DMS53 (cell line): ENCODE measurements at places on chromosomes 1 and 21.

DNA sequence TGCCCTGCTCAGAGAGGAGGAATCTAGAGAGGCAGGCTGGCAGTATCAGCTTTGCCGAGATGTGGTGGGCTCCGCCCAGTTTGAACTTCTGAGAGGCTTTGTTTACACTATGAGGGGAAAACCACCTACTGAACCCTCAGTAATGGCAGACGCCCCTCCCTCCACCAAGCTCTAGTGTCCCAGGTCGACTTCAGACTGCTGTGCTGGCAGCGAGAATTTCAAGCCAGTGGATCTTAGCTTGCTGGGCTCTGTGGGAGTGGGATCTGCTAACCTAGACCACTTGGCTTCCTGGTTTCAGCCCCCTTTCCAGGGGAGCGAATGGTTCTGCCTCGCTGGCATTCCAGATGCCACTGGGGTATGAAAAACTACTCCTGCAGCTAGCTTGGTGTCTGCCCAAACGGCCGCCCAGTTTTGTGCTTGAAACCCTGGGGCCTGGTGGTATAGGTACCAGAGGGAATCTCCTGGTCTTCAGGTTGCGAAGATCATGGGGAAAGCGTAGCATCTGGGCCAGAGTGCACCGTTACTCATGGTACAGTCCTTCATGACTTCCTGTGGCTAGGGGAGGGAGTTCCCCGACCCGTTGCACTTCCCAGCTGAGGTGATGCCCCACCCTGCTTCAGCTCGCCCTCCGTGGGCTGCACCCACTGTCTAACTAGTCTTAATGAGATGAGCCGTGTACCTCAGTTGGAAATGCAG lies 43.6 kb downstream of the C21orf91 start:
- DNase-seq: no peak

GRCh38 chr1:76591963-76592362 lies 275.3 kb upstream of the ST6GALNAC5 start:
- no peak for DNase-seq

DNA sequence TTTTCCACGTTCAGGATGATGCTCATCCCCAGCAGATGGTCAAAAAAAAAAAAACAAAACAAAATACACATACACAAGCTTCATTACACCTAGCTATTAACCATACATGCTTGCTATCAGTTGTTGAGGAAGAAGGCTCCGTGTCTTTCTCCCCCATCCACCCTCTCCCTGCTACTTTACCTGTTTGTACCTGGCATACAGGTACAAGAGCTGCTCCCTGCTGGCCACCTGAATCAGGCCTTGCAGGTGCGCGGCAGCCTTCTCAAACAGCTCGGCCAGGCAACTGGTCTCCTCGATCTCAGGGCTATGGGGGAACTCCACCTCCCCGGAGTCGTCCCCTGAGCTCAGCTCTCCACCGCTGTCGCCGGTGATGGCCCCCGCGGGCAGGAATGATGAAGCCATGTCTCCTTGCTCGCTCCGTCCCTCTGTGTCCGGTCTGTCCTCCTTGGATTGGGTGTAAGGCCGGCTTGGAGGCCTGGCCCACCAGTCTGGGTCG lies 464 bp downstream of the ACBD6 start:
- DNase-seq: peak; percentile 94

GRCh38 chr1:54475357-54475881 lies 69.2 kb upstream of the SSBP3 start:
- DNase-seq: peak; percentile 76

GRCh38 chr1:212459656-212460055 lies 26.9 kb downstream of the NENF start:
- DNase-seq: no peak

DNA sequence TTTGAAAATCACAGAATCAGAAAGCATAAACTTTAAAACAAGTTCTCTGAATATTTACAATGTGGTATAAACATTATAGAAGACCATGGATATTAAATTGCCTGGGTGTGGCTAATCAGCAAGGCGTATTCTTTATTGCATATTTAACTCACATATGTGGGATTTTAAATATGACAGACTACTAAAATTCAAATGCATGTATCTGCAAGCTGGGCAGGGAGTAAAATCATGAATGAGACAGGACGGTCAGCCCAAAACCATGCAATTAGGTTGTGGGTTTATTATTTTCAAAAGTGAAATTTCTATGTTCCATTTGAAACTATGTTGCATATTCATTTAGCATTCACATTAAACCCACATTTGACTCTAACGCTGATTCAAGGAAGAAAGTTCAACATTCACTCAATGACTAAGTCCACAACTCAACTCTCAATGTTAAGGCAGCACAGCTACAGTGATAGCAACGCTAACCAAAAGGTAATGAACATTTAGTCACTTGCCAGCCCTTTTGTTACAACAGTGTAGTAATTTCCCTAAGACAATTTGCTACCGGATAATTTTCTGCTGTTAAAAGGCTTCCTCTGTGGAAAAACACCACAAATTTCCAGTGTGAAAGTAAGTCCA lies 6.3 kb upstream of the SYNJ1 start:
- DNase-seq: no peak

DNA sequence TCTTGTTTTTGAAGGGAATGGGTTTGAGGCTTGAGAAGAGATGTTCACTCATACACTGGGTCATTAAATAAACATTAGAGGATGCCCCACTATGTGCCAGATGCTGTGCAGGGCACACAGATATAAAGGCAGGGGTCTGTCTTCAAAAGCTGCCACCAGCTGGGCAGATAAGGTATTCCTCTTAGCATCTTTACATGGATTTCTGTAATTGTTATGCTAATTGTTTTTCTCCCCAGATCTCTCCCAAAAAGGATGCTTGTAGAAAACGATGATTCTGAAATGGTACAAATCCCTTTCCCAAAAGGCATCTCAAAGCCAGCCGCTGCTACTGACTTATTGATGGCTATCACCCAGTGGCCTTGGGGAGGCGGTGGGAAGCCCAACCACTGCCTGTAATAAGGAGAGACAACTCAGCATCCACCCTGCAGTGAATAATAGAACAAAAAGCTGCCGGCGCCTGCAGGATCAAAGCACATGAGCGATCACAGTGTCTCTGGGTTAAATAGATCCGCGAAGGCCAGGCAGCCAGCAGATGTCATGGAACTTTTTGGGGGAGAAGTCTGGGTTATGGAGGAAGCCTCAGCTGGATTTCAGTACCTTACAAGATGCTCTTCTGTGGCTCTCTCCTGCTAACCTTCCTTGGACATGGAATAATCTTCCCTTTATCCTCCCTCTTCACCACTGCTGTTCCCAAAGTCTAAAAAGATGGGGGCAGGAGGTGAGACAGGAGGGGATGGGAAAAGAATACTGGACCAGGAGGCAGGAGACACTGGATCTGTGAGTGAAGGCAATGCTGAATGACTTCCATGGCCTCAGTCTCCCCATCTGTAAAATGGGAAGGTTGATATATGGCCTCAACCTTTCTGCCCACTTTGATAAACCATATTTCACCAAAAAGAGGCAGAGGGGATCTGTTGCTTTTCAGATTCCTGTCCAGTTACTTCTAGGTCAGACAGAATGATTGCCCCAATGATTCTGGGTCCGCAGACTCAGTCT lies 54.8 kb upstream of the CD34 start:
- no peak for DNase-seq

GRCh38 chr1:220882061-220882891 lies 3.0 kb downstream of the HLX start:
- peak; percentile 85 for DNase-seq

DNA sequence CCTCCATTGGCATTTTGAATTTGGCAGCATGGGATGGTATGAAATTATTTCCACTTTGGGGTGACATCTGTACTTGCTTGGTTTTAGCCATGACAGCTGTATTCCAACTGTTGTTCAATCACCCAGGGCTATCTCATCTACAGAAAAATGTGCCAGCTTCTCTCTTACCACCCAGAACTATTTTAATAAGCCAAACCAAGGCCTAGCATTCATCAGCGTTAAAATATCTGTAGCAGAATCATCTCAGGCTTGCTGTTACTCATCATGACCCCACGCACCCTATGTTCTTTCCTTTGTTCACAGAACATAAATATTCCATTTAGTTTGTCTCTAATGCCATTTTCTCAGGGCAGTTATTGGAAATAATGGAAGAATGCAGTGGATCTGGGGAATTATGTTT lies 49.8 kb downstream of the GIPC2 start:
- DNase-seq: no peak

DNA sequence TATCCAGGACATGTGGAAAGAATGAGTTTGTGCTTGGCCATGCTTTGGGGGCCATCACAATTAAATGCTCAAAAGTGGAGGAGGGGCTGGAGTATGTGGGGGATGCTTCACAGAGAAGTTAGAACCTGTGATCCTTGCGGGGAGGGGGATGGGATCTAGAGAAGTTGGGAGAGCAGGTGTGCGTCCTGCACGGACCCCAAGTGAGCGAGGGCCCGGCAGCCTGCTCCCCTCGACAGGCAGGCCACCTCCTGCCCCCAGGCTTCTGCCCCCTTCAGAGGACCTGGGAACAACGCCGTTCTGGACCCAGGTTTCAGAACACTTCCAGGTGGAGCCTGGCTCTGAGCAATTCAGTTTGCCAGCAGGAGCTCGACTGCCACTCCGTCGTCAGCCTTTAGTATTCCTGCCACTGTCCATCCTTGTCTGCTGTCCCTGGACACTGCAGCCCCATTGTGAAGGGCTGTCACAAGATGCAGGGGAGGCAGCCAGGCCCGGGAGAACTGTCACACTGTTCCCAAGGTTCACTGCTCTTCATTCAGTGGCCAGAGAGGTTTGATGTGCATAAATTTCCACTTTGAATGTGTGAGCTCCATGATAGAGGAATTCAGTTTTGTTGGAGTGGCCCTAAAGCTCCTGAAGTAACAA lies 112.2 kb downstream of the DHRS3 start:
- DNase-seq: no peak

- no peak for DNase-seq
Measured at GRCh38 chr1:46618754-46619415, 2.3 kb upstream of the MOB3C start.

- peak; percentile 57 for DNase-seq
Measured at GRCh38 chr1:110176299-110176956, 26.1 kb downstream of the SLC6A17 start.

DNA sequence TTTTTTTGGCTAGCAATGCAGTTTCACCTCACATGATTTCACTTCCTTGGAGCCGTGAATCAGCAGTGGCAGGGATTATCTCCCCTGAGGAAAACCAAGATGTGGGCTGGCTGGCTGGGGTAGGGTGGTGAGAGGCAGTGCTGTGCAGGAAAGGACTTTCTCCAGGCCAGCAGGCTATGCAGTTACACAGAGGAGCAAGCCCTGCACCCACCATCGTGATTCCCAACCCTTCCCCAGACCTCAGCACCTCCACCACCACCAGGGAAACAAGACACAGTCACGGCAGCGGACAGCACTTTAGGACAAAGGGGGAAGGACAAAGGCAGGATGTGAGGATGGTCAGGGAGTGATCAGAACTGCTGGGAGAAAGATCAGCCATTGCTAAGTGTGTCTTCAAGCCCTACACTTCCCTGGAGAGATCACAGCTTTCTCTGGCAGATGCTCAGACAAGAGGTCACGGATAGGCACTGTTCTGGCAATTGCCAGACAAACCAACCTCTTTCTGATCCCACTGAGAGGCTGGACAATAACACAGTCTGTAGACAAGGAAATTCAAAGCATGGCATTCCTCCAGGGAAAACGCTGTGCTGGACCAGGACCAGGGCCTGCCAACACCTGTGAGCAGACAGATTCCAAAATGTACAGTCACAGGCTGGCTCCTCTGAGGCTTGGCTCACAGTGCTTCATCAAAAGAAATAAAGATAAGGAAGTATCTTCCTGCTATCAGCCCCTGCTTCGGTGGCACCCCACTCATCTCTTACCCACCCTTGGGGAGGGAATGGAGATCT lies 509.4 kb downstream of the SMYD3 start:
- no peak for DNase-seq

DNA sequence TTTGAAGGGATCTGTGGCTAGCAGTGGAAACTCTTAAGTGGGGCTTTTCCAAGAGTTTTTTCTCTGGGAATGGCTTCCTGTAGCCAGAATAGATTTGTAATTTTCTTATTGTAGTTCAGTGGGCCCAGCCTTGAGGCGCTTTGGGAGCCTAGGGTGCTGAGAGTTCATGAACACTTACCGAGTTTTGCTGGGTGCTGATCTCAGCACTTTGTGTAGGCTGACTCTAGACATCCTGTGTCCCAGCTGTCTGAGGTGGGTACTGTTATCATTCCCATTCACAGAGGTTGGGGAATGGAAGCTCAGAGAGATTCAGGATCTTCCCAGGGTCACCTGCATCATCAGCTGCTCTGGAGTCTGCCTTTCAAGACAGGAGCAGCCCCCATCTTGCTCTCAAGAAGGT lies 7.0 kb downstream of the PPFIA4 start:
- DNase-seq: no peak

GRCh38 chr1:78289603-78290002 lies 201.2 kb upstream of the PTGFR start:
- no peak for DNase-seq

DNA sequence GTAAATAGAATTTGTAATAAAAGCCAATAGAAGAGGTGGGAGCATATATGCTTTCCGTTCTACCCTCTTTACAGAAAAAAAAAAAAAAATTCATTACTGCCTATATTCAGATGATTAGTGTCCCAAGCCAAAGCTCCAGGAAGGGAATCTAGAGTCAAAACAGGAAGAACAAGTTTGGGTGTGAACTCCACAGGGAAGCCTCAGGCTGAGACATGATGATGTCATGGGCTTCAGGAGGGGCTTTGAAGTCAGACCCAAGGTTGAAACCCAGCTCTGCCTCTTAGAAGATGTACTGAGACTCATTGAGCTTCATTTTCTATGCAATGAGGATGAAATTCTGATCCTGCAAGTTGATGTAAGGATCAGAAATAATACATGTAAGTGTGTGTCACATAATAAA lies 250.0 kb upstream of the ADGRL2 start:
- DNase-seq: peak; percentile 84

DNA sequence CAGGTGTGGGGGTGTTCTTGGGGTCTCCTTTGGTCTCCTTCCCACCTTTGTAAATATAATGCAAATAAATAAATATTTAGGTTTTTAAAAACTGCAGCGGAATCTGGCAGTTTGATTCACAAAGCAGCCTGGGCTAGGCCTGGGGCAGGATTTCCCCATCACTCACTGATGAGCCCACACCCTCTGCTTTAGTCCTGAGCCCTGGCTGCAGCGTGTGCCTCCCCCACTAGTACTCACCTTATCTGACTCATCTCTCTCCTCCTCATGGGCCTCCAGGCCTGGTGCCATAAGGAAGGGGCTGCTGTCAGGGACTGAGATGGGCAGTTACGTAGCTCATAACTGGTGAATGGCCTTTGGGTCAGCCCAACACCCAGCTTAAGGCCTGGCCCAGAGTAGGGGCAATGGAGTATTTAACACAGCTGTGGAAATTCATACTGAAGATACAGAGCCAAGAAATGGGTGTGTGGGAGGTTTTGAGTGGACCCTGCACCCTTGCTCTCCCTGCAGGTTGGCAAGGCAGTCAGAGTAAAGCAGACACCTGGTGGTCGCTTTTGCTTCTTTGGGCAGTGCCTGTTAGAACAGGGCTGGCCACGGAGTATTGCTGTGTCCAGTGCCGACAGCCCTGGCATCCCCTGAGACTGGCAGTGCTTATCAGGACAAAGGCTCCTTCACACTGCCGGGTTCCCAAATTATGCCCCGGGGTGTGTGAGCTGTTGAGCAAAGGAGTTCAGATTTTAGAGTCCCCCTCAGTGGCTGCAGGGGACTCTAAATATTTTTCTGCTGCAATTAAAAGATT lies 39.7 kb downstream of the AZIN2 start:
- DNase-seq: no peak
